ENCODE measurements at places on chromosomes 7 and 10.

DNA sequence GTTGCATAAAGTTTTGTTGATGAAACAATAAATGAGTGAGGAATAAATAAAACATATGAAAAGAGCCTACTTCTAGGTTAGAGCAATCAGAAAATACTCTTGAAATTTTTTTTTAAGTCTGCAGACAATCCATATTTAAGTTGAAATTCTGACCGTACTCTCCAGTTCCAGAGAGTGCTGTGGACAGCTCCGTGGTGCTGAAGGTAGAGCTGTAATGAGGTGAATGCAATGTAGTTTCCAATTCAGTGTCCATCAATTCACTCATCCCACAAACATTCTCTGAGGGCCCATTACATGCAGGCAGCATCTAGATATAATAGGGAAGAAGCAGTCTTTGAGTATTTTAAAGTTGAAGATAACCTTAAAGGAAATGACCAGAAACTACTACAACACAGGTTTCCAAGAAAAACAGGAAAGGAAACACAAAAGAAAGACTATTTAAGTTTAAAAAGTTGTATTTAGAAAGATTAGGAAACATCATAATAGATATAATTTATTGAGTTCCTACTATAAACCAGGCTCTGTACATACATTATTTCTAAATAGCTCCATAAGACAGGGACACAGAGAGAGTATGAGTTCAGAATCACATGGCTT lies 44.0 kb upstream of the CRTAC1 start:
- no peak for DNase-seq

DNA sequence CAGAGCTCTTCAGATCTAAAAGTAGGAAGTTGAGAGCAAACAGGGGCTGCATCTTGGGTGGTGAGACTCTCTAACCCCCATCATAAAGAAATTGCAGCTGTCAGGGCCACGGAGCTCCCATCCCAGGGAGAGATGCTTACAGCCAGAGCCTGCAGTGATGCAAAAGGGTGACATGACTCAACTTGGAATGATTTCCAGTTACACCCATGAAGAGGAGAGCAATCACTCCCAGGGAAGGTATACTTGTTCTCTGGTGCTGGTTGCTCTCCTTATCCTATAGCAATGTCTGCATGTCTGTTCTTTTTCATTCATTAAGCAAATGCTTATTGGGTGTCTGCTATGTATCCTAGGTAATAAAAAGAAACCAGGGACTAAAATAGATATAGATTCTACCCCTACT lies 228.0 kb downstream of the RAB11FIP2 start:
- no peak for DNase-seq

DNA sequence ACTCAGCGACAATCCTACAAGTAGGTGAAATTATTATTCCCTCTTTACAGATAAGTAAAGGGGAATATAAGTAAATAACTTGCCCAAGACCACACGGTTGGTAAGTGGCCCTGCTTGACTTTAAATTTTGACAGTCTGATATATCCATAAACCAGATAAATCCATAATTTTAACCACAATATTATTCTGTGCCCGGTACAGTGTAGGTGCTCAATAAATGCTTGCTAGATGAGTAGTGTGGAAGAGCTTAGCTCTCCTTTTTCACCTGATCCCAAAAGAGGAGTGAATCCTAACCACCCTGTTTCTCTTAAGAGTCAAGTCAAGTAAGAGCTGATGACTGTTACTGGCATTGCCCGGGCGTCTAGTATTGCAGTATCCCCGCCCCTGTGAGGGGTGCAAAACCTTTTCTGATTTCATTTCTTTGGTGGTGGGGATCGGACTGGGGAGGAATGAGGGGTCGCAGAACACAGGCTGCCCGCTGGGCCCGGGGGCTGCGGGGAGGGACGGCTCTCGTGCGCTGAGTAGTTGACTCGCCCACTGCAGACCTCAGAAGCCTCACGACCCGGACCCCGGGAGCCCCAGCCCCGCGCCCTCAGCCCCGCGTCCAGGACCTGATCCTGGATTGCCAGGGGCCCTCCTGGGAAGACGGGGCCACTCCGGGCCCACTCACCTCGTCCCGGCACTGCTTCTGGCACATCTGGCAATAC lies 490 bp downstream of the KIN start:
- DNase-seq = no peak

GRCh38 chr10:73253225-73253555 lies 746 bp upstream of the MRPS16 start:
- DNase-seq = no peak

DNA sequence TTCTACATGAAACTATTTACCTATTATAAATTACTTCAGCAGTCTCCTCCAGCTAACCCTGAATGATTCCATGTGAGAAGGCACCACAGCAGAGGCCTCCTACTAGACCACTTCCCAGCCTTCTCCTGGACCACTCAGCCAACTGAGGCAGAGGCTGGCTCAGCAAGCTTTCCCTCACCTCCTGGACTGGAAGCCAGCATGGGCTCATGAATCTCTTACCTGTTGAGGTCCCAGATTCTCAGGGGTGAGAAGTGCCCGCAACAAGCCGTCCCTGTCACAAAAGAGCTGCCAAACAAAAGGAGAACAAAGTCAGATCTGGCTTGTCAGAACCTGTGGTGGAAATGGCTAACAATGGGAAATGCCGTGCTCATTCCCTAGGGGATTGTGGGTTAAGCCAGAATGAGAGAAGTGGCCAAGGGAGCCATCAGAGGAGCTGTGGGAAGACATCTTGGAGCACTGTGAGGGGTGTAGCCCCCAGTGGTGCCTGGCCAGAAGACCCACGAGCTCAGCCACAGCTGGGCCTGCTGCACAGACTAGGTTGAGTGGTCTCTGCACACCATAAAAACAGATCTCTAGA lies 36.5 kb downstream of the DPCD start:
- DNase-seq = no peak

DNA sequence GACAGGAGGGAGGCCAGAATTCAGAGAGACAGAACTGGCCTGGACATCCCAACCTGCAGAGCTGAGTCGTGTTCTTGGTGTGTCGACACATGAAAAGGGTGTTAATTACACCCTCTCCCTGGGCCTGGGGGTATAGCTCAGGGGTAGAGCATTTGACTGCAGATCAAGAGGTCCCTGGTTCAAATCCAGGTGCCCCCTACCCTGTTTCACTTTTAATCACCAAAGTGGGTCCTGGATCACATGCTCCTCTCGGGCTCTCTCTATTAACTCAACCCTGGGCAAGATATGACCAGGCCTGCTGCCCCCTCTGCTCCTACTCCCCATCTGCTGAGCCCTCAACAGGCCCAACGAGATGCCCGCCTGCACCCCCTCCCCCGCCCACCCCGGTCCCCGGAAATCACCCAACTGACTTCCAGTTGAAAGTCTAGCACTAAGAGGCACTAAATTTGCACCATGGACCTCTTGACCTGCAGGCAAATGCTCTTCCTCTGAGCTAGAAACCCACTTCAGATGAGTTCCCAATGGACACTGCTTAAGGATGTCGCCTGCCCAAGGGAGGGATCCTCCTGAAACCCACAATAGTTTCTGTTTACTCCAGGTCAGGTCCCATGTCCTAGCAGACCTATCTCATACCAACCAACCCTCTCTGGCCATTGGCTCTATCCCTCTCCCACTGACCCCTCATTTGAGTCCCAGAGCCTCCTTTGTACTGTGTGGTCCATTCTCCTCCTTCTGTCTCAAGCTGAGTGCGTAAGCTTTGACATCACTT lies 137.6 kb downstream of the ZNF467 start:
- peak; percentile 94 for DNase-seq

GRCh38 chr10:36191009-36191408 lies 548.9 kb upstream of the FZD8 start:
- DNase-seq = no peak

DNA sequence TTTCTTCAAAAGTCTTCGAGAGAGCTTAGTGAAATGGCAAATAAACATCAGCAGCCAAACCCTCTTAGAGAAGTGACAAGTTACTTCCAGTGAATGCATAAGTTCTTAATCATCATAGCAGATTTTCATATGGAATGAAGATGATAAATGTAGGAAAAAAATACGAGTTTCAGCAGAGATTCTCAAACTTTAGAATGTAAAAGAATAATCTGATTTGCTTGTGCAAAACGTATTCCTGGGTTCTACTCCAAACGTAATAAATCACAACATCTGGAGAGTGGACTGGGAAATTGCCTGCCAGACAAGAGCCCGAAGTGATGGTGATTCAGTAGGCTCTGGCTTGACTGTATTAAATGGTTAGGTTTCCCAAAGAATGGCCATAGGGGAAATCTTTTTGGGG lies 62.2 kb downstream of the AKR1E2 start:
- no peak for DNase-seq

GRCh38 chr10:31171402-31172083 lies 139.9 kb upstream of the ZNF438 start:
- peak; percentile 63 for DNase-seq

GRCh38 chr10:12481924-12482323 lies 132.6 kb downstream of the CAMK1D start:
- DNase-seq = no peak

All from DMS 273 treated with DMSO at 0.1 percent for 48 hours (cell line).